Mesothelial cell of epicardium (in vitro differentiated cells): ENCODE measurements at places on chromosomes 5 and 9. TPM values are rescaled to one million over a fixed set of nuclear protein-coding genes. Genes with fewer than 3 reads are reported as not detected.

The DND1 gene
- total RNA-seq, result 3.3 to 3.9 TPM (median 3.5 TPM) in 3 replicates

The SLC46A2 gene
- total RNA-seq, result not detected in 3 replicates

The PCDH1 gene
- total RNA-seq, result 5.1 to 6.1 TPM (median 5.4 TPM) in 3 replicates

The EQTN gene
- total RNA-seq, result 0.71 to 1.4 TPM (median 1.2 TPM) in 3 replicates

The SSBP2 gene
- 85.8 to 88.4 TPM (median 87.9 TPM) in 3 replicates for total RNA-seq

The SHROOM1 gene
- 8.6 to 12.2 TPM (median 8.6 TPM) in 3 replicates for total RNA-seq

The C5orf52 gene
- not detected in 3 replicates for total RNA-seq

The BAAT gene
- 0.07 TPM in 2 of 3 replicates, not detected in the other for total RNA-seq

The CCDC69 gene
- 4.7 to 5.5 TPM (median 4.8 TPM) in 3 replicates for total RNA-seq

The DNM1 gene
- total RNA-seq, result 86.8 to 98.6 TPM (median 89.2 TPM) in 3 replicates

DNA sequence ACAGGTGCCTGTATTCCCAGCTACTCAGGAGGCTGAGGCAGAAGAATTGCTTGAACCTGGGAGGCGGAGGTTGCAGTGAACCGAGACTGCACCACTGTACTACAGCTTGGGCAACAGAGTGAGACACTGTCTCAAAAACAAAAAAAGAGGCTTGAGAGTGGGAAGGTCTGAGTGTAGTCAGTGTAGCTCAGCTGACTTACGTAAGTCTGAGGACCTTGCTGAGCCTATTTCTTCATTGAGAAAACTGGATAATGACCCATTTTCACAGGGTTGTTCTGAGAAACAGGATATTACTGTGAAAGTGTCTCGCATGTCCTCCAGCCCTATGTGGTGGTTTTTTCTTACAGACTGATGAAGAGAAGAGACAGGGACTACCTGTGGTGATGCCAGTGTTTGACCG is 66.7 kb downstream of the WDR41 start:
- DNase-seq, result no peak

GRCh38 chr5:11547730-11548129 is 356.5 kb downstream of the CTNND2 start:
- no peak for DNase-seq

DNA sequence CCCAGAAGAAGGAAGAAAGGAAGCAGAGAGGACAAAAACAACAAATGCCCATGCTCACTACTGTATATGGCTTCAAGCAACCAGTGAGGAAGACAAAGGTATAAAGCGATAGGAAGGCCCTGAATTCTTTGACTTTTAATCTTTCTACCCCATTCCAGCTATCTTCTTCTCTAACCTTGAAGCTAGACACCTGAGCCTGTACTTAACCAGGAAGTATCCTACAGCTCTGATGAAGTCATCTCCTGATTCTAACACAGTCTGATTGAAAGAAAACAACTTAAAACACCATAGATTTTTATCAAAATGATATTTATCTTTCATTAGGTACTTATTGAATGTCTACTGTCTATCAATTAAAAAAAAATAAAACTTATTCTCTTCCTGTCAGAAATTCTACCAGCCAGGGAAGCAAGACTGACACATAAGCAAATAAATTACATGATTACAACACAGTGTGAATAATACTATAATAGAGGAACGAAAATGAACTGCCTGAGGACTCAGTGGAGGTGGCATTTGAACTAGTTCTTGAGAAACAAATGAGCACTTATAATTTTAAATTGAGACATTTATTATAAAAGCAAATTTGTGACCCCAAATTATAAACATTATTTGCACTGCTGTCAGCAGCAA is 123.3 kb upstream of the ELL2 start:
- DNase-seq, result no peak

DNA sequence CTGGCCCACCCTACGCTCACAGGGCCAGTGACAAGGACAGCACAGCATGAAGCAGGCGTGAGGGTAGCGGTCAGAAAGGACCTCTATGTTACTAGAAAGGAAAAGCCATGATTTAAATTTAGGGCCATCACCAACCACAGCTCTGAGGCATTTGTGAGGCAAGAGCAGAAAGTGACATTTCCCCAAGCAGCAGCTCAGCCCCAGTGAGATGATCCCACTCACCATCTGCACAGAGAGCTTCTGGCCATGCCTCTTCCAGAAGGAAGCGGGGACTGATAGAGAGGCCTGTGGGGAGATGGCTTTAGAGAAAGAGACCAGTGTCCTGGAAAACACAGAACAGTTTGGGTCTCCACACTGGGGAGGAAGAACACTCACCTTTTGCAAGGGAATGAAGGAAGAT is 413.9 kb downstream of the SPOCK1 start:
- DNase-seq, result no peak

DNA sequence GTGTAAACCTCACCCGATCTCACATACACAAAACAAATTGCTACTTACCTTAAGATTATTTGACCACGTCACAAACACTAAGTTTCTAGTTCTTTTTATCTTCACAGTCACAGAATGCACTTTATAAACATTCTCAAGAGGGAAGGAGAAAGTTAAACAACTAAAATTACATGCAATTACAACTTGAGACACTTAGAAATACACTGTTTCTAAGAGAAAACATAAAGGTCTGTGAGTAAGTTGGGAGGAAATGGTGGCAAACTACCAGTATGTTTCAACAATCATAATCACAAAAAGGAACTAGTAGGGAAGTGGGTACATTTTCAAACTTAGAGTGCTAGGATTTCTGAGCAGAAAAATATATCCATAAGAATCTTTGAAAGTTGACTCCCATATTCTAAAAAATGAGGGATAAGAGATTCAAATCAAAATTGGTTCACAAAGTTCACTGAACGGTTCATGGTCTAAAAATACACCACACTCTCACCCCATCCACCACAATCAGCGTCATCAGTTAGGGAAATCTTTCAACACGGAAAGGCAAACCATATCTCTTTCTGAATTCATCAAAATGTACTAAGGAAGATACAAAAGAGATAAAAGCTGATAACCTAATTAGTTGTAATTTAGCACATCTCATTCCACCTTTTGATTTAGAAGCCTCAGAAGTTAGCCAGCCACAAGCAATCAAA is 182.6 kb downstream of the BNC2 start:
- no peak for DNase-seq

DNA sequence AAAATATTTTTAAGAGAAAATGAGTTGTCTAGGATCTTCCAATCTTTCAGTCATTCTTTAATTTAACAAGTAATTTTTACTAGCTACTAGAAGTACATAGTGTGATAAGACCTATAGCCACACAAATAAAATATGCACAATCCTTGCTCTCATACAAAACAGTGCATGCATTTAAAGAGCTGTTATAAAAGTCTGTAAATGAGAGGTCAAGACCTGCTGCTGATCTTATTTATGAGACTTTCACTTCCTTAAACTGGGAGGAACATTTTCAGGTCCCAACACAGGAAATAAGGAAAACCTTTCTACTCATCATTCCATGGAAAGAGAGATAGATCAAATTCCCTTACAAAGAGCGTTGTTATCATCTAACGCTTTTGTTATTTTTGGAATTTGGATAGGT is 54.2 kb upstream of the PAM start:
- DNase-seq, result no peak

GRCh38 chr5:179762781-179763176 is 30.2 kb downstream of the MAML1 start:
- no peak for DNase-seq

DNA sequence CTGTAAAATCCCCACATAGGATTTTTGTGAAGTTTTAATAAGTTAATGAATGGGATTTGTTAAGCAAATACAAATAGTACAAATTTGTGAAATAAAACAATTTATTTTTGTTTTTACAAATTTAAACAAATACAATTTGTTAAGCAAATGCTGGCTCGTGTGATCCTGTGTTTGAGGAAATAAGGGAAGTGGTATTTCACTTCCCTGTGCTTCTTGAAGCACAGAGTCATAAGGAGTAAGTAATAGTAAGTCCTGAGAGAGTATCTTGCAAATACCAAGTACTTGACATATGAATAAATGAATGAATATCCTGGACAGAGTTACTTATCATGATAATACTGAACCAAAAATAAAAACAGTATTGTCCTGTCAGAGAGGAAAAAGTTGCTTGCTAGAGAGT is 9.1 kb downstream of the SMIM3 start:
- no peak for DNase-seq

DNA sequence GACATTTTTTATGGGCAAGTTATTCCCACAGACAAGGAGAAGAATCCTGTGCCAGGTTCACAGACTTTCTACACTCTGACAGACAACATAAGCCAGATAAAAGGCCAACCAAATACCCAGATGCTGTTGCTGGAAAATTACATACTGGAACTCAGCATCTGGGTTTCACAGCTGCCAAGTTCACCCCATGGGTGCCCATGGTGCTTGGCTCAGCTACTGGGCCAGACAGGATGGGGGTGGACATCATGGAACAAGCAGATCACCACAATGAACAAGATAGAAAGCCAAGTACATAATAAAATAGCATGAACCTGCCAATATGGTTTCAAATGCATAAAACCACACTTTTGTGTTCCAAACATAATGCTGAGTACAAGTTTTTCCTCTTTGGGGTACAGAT is 999.8 kb downstream of the NR2F1-AS1 start:
- DNase-seq, result no peak

- DNase-seq, result no peak
Observed at GRCh38 chr9:124410321-124410913, 4.8 kb downstream of the PSMB7 start.

- no peak for DNase-seq
Observed at GRCh38 chr9:88998503-88998902, 7.2 kb downstream of the S1PR3 start.

- DNase-seq, result no peak
Observed at GRCh38 chr5:107320846-107321245, 349.9 kb downstream of the EFNA5 start.

DNA sequence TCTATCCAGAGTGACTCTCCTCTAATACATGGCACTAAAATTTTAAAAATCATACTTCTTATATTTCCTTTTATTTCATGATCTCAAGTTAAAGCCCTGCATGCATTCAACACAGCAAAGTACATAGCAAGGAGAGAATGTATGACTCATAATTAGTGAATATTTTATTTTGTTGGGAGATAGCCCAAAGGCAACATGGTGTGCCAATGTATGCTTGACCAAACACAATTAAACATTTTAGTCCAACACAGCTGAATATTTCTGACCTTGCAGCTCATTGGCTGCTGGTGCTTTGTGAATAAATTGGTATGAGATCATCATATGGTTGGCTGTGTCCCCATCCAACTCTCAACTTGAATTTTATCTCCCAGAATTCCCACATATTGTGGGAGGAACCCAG is 103.5 kb downstream of the NPR3 start:
- DNase-seq, result no peak

DNA sequence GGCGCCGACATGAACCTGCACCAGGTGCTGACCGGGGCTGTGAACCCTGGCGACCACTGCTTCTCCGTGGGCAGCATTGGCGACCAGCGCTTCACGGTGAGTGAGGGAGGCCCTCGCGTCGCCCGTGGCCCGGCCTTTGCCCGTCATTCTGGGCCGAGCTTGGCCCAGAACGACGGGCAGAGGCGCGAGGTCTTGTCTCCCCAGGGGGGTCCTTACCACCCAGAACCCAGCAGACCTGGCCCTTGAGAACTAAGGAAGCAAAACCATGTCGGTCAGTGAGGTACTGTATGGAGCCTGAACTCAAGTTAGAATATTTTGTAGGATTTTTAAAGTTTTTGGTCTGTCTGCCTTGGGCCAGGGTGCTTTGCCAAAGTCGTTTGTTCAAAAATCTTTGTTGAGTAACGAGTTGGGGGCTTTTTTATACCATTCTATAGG is 691 bp downstream of the DMXL1 start:
- no peak for DNase-seq

GRCh38 chr9:1050125-1050895 is at the start of gene DMRT2:
TSS of gene DMRT2 (plus strand) at chr9:1050357. CDS start at chr9:1051614, 1,257 bp downstream.
- DNase-seq, result peak; percentile 84

GRCh38 chr5:128084228-128085167 is 932 bp downstream of the SLC12A2 start:
- DNase-seq, result peak; percentile 26

- DNase-seq, result peak; percentile 88
Observed at GRCh38 chr5:124806373-124807077, 60.1 kb upstream of the ZNF608 start.

DNA sequence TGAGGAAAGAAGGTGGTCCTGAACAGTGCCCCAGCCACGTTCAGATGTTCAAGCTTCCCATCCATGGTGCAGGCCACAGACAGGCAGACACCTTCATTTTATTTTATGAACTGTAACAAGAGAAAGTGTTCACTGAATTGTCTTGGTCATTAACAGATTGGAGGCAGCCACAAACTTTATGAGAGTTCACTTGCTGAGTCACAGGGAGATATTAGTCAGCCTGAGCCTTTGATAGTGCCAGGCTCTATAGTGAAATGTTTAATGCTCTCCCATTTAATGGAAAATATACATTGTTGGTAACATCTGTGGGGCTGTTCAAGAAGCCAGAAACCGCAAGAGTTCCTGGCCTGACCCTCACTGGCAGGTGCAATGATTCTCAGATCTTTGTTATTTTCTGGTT is 237.0 kb downstream of the TENT4A start:
- no peak for DNase-seq

DNA sequence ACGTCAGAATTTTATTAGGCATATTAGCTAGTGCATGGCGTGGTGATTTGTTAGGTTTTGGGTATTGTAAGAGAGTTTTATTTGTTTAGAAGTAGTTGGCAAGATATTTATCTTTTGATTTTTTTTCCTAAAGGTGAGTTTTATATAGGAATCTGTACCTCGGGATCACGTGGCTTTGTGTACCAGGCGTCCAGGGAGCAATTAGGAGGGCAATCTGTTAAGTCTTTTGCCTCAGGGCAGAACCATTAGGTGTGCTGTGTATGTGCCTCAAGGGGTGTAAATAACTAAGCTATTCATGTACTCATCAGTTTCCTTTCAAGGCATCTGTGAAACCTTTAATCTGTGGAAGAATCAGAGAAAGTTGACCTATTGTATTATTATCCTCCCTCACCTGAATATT is 39.4 kb downstream of the ZSWIM6 start:
- DNase-seq, result no peak

DNA sequence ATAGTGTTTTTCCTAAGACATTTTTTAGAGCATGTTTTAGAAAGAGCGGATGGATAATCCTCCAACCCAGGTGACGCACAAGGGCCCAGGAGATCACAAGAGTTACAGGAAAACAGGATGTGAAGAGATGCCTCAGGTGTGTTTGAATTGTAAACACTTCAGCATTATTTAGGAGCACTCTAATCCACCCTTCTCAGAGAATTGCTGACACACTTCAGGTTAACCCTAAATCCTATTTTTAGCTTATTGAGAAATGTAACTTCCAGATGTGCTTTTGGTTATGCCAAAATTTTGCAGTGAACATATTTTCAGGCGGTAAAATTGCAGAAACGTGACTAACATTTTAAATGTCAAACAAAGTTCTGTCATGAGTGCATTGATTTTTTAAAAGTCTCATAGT is 755.4 kb upstream of the CTNND2 start:
- DNase-seq, result no peak
